ENCODE measurements at places on chromosomes 1 and 21.

GRCh38 chr1:52306227-52307006 lies 59.6 kb downstream of the CC2D1B start:
- DNase-seq = no peak

GRCh38 chr1:163196449-163196787 lies 6.3 kb downstream of the RGS5 start:
- DNase-seq = no peak

DNA sequence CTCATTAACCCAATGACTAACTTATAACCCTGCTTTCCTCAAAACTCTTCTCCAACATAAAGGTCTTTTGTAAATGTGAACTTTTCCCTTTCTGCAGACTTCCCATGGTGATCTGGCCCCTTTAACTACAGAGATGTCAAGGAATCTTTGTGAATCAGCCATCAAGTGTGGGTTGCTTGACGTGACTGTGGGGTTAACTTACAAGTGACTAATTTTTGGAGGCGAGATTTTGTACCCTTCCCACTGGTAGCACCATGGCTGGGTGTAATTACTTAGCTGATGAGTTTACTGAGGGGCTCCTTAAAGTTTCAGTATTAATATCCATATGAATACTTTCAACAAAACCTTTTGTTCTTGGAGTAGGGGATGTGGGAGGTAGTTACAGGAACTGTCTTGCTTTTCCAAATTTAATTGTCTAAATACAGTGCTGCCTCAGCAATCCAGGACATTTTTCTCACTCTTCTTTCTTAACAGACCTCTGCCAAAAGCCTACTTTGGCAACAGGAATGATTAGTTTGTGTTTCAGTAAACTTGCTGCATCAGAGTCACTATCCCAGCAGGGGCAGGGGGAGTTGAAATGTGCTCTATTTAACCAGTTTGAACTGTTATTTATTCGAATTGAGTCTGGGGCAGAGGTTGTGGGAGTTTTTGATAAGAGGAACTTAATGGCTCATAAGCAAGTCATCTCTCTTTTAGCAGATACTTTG lies 217.3 kb upstream of the FGGY start:
- DNase-seq = no peak

GRCh38 chr1:6675941-6676340 lies 25.7 kb downstream of the DNAJC11 start:
- no peak for DNase-seq

- DNase-seq = peak; percentile 6
Measured at GRCh38 chr1:58358346-58358745, 188.2 kb downstream of the OMA1 start.

Data from fibroblast of pulmonary artery (primary cell).